ENCODE measurements at places on chromosomes 16 and 17.

DNA sequence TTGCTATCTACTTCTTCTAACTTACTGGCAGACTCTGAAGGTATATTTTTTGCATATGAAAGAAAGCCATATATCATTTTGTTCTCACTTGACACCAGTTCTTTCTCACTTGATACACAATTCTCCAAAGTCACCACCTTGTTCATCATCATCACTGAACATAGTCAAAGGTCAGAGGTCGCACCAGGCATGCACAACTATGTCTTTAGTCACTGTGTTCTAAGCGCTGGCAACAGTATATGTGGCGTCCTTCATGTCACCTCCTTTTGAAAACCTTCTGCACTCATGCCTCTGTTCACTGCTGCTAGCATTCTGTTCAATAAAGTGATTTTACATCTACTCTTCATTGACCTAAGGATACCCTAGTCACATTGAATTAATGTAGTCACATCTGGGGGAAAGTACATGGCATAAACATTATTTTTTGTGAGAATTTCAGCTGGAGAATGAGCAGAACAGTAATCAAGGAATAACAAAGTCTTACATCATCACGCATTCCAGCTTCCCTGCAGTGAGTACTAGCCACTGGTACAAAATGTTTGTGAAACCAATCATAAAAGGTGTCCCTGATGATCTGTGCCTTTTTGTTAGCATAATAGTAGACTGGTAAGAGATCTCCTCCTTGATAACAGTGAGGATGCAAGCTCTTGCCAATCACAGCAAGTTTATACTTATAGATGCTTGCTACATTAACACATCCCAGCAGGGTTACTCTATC is 20.5 kb upstream of the TBX4 start:
- DNase-seq = no peak

- no peak for DNase-seq
Observed at GRCh38 chr16:85484347-85485300, 128.5 kb upstream of the GSE1 start.

- DNase-seq = peak; percentile 82
Observed at GRCh38 chr17:65561452-65562205, at the start of gene AXIN2. Gene AXIN2 (minus strand): TSS chr17:65561648. CDS start chr17:65558620, 3,028 bp downstream.

DNA sequence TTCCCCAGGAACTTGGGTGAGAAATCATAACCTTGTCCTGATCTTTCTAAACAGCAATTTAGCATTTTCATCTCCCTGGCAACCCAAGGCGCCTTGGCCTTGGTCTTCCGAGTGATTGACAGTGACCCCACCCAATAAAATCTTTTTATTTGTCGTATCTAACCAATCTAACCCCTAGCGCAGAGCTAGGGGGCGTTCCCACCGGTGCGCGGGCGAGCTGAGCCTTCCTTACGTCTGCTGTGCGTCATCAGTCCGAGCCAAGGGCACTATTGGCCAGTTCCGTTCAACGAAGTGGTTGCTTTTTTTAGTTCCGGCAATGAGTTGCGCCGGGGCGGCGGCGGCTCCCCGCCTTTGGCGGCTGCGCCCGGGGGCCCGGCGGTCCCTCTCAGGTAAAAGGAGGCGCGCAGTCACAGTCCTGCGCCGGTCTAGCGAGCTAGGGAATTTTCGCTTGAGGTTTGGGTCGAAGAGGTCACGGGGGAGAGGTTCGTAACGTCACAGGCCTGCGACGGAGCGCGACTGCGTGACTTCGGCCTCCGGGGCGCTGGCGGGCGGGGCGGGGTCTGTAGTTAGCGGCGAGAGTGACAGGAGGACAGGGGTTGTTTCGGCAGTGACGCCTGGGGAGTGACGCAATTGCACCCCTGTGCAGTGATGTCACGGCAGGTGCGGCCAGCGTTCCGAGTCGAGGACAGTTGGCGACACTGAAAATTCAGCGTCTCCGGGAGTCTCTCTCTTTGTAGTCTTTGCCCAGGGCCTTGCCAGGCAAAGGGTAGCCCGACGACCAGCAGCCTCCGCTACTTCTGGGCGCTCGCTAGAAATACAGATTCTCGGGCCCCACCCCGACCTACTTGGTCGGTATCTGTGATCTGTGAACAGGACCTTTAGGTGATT is at the start of gene COQ7:
COQ7 (plus strand) TSS at position 266 of the 888 bp plus-strand sequence; CDS start at position 317, 51 bp downstream.
- DNase-seq = peak; percentile 98

GRCh38 chr17:63275318-63275970 is 170.7 kb downstream of the CYB561 start:
- peak; percentile 5 for DNase-seq

- no peak for DNase-seq
Observed at GRCh38 chr16:12210258-12210880, 233.8 kb downstream of the SNX29 start.

DNA sequence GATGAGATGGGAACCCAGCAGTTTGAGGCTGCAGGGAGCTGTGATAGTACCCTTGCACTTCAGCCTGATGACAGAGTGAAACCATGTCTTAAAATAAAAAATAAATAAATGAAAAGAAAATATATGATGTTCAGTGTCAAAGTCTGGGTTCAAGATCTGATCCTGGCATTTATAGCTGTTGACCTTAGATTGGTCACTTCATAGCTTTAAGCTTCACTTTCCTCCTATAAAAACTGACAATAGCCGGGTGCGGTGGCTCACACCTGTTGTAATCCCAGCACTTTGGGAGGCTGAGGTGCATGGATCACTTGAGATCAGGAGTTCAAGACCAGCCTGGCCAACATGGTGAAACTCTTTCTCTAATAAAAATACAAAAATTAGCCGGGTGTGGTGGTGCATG is 5.2 kb upstream of the ZNF821 start:
- DNase-seq = no peak

GRCh38 chr16:30744183-30744582 is 4.0 kb upstream of the PHKG2 start:
- DNase-seq = no peak

GRCh38 chr16:12614662-12615278 is 188.9 kb downstream of the CPPED1 start:
- no peak for DNase-seq

DNA sequence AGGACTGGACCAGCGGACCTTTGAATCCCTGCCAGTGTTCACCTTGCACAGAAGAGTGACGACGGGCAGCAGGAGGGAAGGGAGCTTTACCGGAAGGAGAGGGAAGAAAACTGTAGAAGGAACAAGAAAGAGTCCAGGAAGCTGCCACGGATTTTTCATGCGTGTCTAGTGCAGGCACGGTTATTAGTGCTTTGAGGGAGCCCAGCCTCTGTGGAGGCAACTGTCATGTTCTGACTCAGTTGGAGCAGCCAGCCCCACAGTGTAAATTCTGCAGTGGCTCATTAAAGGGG is 6.5 kb upstream of the HOXB13 start:
- DNase-seq = no peak

DNA sequence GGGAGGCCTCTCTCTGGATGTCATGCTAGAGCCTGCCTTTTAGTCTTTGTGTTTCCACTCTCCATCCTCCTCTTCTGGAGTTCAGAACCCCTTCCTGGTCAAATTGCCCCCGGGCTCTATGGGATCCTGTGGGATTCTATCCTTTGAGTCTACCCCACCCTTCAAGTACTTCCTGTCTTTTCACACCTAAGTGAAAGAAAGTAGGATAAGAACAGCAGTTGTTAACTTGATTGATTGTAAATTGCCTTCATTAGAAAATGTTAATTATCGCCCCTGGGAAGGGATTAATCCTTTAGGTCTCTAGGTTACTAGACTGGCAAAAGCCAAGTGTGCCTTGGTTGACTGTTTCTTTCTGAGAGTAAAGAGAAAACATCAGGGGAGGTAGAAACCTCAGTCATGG is 30.1 kb downstream of the PRKCB start:
- no peak for DNase-seq

GRCh38 chr17:27760069-27760885 is 40.1 kb downstream of the NOS2 start:
- peak; percentile 35 for DNase-seq

- DNase-seq = no peak
Observed at GRCh38 chr17:6677158-6677831, 25.7 kb downstream of the C17orf100 start.

DNA sequence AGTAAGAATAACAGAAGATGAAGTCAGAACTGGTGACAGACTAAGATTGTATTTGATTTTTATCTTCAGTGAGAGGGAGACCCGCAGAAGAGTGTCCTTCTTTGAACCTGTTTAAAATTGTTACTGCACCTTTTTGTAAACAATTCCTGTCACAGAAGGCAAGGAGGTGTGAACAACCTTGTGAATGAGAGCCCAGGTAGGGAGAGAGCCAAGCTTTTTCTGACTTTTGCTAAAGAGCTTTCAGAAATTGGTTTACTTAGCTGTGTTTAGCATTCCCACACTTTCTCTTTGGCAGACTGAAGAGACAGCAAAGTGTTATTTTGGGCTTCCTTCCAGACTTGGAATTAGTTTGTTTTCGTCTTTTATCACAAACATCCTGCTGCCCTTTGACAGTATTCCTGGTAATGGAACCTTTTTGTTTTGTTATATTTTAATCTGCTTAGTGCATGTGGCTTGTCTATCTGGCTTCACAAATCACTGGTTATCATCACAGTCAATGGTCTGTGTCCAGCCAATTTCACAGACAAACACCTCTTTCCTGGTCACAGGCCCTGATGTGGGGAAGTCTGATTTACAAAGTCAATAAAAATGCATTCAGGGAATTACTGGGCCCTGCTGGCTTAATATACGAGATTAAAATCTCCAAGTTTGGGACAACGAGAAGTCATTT is 85.7 kb upstream of the HS3ST2 start:
- DNase-seq = no peak

DNA sequence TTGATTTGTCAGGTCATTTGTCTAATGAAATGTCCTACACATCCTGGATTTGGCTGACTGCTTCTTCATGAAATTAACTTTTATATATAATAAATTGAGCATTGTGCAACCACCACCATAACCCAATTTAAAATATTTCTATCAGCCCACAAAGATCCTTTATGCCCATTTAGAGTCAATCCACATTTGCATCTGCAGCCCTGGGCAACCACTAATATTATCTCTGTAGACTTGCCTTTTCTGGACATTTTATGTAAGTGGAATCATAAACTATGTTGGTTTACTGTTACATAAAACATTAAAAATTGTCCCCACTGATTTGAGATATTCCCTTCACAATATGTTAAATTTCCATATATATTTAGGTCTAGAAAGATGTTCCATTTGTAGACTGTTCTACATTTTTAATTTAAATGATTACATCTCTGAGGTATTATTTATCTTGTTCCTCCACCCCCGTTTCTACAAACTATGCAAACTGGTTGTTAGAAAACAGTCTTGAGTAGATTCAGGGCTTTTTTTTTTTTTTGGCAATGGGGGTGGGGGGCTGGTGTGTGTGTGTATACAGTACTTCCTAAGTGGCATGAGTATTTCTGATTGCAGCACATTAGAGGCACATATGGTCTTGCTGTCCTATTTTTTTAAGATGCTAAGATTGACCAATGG is 16.7 kb downstream of the RFWD3 start:
- DNase-seq = no peak

DNA sequence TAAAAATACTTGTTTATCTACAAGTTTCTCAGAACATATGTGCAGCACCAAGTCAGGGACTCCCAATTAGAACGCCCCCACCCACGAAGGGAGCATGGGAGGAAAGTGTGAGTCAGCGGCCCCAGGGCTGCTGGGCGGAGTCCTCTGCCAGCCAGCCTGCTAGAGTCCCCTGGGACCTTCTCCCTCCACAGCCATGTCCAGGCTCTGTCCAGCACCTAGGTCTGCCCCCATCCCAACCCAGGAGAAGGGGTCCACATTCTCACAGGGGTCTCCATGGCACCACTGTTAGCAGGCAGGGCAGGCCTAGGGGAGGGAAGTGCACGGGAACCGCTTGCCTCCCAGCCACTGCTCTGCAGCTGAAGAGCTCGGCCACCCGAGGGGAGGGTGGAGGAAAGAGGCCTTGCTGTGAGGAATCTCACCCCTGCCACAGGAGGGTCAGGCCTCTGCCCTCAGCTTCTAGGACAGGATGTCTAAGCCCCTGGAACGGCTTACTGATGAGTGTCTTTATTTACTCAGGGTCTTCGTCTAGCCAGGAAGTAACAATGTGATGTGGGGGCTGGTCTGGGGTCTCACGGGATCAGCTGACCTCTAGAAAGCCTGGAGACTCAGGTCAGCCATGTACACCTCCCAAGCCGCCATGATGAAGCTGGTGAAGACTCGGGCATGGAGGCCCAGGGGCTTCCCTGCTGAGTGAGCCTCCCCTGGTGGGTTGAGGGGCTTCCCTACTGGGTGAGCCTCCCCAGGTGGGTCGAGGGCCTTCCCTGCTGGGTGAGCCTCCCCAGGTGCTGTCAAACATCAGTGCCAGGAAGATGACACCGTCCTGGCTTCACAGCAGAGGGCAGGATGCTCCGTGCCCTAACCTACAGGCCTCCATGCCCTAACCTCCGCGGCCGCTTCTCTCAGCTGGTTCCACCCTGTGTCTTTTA is 190.3 kb downstream of the RBFOX3 start:
- DNase-seq = no peak

GRCh38 chr17:19513897-19514488 is 19.7 kb upstream of the SLC47A1 start:
- DNase-seq = peak; percentile 73

DNA sequence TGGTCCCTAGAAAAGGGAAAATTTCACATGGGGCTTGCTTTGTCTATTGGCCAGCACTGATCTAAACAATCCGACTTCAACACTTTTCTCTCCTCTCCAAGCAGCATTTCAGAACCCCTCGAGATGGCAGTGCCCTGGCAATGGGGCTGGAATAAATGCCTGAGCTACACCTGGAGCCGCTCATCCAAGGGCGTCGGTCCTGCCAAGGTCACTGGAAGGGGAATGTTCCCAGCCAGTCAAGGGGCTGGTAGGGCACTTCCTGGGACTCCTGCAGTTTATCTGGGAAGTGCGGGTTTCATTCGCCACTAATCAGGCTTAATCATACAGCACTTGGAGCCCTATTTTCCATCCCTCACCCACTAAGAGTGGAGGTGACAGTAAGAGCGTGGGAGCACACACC is 17.1 kb downstream of the MEAK7 start:
- no peak for DNase-seq

DNA sequence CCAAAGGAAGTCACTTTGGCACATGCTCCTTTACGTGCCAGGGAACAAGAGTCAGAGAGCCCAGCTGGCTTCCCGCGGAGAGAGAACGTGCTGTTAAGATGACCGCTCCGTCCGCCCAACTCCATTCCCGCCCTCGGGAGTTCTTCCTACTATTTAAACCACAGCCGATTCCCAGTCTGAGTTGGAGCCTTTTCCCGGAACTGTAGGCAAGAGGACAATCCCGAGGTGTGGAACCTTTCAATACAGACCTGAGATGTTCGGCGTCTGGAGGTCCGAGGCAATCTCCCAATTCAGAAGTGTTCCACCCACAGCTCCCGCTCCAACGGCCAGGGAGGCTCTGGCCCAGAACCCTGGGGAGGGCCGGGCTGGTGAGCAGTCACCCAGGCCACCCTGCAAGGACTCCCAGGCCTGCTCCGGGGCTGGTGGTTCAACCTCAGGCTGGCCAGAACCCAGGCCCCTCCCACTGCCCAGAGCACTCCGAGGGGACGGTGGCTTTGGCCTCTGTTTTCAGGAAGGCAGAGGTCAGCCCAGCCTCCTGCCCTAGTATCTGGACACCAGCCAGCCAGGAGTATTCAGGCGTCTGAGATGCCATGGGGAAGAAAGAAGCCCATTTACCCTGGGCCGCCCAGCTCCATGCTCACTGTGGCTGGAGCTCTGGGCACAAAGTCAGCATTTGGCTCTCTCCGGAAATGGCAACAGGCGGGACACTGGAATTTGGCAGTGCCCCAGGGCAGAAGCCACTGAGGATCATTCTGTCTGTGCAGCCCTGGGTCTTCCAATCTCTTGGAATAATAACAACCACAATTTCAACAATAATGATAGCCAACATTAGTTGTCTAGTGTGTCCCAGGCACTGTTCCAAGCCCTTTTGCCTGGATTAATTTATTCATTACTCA is 21.4 kb downstream of the EMP2 start:
- DNase-seq = no peak

- DNase-seq = no peak
Observed at GRCh38 chr16:53744449-53744848, 40.5 kb downstream of the FTO start.

- DNase-seq = no peak
Observed at GRCh38 chr17:7219812-7220592, at the start of the genes ACADVL and DLG4. Gene ACADVL (plus strand): TSS chr17:7219938. CDS start chr17:7219985, 47 bp downstream. Gene DLG4 (minus strand): TSS chr17:7219836.
